ENCODE measurements at places on chromosomes 16 and 17.
A peak's percentile ranks its signal among the peaks of the same experiment; 100 is the strongest.

GRCh38 chr16:28100810-28101532 is 37.5 kb upstream of the GSG1L start:
- DNase-seq = no peak

GRCh38 chr16:89142474-89143195 is 28.9 kb upstream of the CDH15 start:
- peak; percentile 27 for DNase-seq

- no peak for DNase-seq
Observed at GRCh38 chr16:356741-357140, 4.2 kb upstream of the AXIN1 start.

GRCh38 chr17:65523853-65524664 is 37.4 kb downstream of the AXIN2 start:
- DNase-seq = no peak

DNA sequence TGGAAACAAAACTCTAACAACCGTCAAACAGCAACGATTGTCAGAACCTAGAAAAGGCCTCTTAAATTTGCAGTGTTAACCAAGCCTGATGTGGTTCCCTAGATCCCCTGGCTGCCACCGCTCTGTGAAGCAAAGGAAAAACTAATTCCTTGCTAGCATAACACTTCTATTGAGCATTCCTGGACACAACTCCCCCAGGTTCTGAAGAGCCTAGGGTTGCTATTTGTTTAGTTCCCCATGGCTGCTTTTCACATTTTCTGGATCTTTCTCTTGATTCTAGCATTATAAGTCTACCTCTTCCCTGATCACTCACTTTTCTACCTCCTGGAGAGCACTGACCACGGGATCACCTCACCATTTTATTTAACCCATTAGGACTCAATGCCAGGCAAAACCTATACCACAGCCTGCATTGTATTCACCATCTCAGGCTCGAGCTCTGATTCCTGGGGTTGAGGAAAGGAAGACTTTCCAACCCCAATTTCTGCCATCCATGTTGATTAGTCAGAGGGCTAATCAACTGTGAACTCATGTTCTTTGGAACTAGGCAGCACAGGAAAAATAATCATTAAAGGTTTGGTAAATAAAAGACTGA is 692 bp upstream of the KCNJ16 start:
- DNase-seq = no peak

GRCh38 chr17:60066576-60066975 is 12.1 kb downstream of the HEATR6 start:
- DNase-seq = no peak

DNA sequence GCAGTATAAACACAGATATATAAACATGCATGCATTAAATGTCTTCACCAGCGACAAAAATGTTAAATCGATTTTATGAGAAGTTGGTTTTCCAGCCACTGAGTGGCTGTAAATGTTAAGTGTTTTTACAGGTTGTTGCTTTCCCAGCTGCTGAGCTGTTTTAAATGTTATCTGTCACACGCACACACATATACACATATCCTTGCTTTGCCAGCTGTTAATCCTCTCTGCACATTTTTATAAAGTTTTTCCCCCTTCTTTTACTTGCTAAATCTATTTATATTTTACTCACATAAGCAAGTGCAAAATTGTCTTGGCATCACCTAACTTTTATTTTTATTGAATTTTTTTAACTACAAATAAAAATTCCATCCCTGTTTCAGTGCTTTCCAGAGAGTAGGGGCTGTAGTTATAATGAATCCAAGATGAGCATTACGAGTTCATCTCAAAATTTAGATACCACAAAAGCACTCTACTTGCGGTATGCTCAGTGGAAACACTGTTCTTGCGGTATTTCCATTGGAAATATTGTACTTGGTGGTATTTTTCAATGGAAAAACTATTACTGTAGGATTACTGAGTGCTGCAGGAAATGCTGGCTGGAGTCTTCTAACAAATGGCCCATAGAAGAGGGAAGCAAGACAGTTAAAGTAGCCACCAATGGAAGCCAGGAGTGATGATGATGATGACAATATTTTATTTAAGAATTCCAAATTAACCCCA is 124.9 kb upstream of the KCNJ16 start:
- DNase-seq = peak; percentile 56

DNA sequence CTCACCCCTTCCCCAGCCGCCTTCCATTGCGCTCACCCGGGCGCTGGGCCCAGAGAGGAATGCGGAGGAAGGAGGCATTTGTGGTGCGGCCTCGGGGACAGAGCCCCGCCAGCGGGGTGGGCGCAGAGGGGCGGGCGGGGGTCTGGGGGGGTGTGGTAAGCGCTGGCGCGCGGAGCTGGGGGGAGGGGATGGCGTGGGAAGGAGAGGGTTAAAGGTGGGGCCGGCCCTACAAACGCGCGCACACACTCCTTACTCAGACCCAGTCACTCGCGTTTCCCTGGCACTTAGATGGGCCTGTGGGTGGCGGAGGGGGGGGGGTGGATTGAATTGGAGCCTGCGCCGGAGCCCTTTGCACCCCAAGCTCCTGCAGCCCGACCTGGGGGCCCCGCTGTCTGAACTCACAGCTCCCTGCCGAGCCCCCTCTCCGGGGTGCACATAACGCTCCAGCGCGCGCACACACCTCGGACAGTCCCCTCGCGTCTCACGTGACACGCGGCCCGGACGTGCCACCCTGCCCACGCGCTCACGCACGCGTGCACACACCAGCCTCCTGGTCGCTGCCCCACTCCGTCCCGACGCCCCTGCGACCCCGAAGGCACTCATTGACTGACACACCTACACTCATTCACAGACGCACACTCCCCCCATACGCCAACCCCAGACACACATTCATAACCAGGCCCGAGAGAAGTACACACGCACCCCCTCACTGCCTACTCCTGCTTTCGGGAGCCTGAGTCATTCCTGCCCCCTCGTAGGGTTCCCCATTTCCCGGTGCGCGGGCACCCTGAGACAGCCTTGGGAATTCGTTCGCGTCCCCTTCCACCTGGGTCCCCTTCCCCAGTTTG is 844 bp downstream of the TBKBP1 start:
- DNase-seq = peak; percentile 66

GRCh38 chr17:58516644-58517377 is 2.4 kb upstream of the MTMR4 start:
- no peak for DNase-seq

- peak; percentile 18 for DNase-seq
Observed at GRCh38 chr16:69894676-69895075, 56.5 kb upstream of the CLEC18A start.

DNA sequence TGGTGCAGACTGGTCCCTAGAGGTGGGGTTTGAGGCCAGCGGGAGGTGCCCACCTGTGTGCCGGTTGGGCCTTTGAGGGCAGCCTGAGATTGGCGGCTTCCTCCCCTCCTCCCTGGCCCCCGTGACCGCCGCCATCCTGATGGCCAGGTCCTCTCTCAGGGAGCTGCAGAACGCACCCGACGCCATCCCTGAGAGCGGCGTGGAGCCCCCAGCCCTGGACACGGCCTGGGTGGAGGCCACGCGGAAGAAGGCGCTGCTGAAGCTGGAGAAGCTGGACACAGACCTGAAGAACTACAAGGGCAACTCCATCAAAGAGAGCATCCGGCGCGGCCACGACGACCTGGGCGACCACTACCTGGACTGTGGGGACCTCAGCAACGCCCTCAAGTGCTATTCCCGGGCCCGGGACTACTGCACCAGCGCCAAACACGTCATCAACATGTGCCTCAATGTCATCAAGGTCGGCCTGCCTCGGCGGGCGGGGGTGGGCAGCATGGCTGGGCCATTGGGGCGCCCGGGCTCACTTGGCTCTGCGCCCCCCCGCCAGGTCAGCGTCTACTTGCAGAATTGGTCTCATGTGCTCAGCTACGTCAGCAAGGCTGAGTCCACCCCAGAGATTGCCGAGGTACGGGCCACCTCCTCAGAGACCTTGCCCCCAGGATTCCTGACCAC is 2.8 kb downstream of the GPS1 start:
- DNase-seq = no peak

- no peak for DNase-seq
Observed at GRCh38 chr17:71803656-71804284, 317.1 kb upstream of the SOX9 start.

DNA sequence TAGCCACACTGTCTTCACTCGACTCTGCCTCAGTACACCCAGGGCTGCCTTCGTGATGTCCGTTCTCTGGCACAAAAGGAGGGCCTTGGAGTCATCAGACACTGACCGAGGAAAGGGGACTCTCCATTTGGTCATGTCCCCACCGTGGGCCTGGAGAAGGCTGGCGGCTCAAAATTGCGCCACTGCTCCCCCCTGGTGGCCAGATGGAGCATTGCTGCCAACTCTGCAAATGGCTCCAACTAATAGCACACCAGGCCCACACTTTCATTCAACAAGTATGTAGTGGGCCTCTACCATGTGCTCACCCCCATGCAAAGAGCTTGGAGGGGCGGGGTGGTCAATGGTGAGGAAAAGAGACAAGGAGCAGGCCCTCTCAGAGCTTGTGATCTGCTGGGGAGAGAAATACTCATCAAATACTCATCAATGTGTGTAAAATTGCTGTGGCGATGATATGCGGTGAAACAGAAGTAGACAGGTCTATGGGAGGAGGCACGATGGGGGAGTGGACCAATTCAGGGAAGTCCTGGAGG is 5.2 kb upstream of the GRIN2C start:
- DNase-seq = peak; percentile 83

DNA sequence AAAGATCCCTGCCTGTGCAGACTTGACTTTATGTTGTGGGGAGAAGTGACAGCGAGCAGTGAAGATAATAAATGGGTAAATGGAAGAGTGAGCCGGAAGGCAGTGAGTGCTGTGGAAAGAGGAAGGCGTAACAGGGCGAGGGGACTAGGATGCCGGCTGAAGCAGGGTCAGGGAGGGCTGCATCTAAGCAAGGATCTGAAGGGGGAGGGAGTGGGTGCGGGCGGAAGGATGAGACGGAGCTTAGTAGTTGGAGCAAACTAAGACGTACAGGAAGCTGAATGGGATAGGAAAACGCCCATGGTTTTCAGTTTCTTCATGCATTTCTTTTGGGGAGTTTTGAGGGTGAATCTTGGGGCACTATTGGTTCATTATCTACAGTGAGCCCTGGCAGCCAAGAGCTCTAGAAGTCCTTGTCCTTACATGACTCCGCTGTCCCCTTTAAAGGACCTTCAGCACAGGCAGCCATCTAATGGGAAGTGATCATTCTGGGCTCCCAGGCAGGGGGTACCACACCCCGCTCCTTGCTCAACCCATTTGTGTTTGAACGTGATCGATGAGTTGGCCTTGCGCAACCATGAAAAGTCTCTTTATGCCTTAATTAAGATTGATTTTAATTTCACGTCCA is 10.4 kb upstream of the NAT9 start:
- peak; percentile 58 for DNase-seq

GRCh38 chr16:77943801-77944200 is 78.5 kb upstream of the CLEC3A start:
- no peak for DNase-seq

DNA sequence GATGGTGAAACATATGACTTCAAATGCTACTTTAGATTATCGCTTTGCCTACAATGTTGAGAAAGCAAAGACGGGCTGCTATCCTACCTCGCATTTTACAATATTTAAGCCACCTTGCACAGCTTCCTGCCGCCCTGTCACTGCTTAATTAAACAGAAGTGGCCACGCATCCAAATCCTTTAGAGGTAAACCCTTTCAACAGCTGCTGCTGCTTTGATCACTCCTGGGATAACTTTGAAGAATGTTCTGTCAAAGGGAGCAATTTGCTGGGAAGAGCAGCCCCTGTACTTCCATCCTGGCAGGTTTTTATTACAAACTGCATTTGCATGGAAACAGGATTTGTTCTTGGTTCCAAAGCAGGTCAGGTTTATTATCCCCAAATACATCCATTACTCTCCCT is 24.2 kb upstream of the SSTR2 start:
- no peak for DNase-seq

DNA sequence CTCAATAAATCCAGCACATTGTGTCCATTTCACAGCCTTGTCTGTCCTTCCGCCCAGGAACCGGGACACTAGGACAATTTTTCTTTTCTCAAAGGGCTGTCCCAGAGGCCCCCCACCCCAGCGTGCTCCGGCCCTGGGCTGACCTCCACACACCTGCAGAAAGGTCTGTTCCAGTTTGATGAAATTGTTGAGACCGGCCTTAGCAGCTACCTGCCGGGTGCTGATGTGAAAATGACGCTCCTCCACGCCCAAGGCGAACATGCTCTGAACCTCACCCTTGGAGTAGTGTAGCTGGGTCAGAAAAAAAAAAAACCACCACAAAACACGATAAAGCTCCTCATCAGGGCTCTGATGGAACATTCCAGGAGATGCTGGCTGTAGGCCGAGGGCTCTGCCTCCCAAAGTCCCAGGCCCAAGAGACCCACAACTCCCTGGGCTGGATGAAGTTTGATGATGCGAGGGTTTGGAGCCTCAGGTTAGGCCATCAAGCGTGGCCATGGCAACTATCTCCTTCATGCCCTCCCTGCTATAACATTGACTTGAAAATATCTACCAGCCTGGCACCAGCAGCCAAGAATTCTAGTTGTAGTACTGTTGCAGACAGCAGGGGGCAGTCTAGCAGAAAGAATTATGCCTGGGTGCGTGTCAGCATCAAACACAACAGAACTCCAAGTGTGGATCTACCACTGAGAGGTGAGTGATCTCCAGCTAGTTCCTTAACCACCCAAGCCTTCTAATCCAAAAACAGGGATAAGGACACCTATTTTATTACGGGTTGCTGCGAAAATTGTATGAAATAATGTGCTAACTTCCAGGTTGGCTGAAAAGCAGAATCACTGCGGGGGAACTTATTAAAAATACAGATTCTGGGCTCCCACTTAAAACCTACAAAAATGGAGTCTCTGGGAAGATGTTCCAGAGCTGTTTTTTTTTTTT is 62.1 kb downstream of the RMI2 start:
- DNase-seq = peak; percentile 84

- no peak for DNase-seq
Observed at GRCh38 chr17:44831371-44831770, 1.3 kb upstream of the GJC1 start.

GRCh38 chr16:54974367-54974766 is 43.7 kb downstream of the IRX5 start:
- DNase-seq = no peak

DNA sequence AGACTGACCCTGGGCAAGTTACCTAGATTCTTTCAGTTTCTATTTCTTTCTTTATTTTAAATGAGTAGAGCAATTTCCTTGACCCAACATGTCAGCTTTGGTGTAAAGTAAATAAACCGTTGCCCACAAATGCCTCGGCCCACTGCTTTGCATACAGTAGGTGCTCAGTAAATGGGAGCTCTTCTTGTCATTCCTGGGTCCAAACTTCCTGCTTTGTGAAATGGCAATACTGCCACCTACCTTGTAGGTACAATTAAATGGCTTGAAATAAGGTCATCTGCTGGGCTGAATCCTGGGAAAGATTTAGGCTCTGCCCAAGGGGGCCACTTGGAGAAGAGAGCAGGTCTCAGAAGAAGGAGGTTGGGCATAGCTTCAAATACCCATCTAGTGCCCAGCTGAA is 253.0 kb downstream of the HS3ST3B1 start:
- DNase-seq = no peak

- no peak for DNase-seq
Observed at GRCh38 chr16:14419817-14420216, 210.2 kb downstream of the PARN start.
